ENCODE measurements at places on chromosomes 5 and 9.

- peak; percentile 81 for DNase-seq
Observed at GRCh38 chr9:96139592-96140295, 162.2 kb downstream of the HSD17B3 start.

- no peak for DNase-seq
Observed at GRCh38 chr9:107667231-107668070, 177.9 kb upstream of the KLF4 start.

DNA sequence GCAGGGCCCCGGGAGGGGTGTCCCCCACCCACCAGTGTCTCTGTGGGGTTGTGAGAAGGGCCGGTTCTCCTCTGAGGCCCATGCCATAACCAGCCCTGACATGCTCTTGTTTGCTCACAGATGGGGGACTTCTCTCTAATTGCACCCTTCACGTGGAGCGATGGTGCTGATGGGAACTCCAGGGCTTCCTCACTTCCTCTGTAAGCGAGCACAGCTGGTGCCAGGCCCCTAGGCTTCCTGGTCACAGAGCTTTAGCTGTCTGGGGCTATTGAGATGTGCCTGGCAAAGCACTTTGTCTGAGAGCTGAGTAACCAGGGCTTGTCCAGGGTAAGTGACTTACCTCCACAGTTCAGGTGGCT is 36.4 kb downstream of the PHF2 start:
- no peak for DNase-seq

DNA sequence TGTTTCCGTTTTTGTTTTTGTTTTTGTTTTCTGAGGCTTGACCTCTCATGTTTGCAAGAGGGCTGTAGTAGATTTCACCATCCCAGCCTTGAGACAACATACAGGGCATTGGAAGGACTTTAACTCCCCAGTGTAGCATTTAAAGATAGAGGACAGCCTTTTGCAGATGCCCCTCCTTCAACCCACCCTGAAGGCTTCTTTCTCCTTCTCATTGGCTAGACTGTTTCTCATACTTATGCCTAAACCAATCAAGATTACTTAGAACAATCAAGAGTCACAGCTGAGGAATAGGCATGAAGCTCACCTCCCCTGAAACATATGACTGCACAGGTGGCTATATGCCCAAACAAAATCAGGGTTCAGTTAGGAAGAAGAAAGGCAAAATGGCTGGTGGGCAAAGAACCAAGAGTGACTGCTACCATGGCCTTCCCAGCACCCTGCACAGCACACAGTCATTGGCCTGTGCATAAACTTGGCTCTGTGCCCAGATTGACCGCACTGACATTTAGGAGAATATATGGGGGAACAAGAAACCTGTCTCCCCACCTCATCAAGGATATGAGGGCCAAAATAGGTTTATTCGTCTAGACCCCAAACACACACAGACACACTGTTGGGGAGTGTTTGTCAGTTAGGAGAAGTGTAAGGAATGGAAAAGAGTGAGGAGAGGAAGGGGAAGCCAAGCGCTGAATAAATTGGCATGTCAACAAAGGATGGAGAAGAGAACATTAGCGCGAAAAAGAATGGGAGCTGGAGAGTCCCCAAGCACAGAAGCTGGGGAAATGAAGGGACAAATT is 137.3 kb upstream of the RANBP3L start:
- DNase-seq = no peak

DNA sequence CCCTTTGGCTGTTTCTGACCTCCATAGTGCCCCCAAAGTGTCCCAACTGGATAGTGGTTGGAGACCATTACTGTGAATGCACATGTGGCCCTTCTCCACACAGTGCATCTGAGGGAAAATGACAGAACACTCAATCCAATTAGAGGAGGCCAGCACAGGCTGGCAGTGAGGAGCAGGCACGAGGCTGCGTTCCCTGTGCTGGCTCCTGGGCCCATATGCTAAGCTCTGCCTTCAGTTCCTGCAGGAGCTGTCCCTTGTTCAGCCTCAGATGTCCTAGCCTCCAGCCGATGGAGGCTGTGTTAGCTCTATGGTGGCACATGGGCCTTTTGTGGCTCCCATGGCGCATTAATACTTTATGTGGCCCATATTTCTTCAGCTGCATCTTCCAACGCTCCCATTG is 35.8 kb downstream of the ALG2 start:
- DNase-seq = no peak

DNA sequence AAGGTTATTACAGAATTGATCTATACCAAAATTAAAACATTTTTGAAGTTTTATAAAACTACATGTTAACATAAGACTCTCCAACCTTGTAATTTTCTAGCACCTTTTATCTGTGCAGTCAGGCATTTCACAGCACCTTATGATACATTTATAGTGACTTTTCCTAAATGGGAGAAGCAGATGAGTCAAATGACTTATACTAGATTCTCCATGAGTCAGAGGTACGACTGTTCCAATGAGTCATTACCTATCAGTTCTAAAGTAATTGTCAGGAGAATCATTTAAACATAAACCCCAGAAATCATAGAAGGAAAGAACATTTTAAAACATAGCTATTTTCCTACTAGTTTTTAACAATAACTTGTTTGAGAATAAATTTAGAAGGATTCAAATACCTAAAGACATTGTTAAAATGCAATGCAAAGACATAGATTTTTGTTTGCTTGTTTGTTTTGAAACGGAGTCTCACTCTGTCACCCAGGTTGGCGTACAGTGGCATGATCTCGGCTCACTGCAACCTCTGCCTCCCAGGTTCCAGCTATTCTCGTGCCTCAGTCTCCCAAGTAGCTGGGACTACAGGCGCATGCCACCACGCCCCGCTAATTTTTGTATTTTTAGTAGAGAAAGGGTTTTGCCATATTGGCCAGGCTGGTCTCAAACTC is 34.7 kb upstream of the DMXL1 start:
- DNase-seq = no peak

DNA sequence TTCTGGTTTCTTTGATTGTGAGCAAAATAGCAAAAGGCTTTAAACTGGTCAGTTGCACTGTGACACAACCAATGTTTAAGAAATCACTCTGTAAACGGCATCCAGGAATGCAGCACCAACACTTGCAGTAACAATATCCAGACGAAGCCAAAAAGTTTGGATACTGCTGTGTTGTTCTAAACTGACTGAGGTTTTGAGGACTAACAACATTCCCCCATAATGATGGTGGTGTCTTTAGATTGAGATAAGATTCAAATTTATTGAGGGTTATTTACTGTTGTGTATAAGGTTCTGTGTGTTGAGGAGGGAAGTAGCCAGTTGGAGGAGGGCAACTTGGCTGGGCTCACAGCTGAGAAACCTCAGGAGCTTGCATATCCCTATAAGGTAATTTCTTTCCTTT is 353.6 kb downstream of the BNC2 start:
- DNase-seq = no peak

DNA sequence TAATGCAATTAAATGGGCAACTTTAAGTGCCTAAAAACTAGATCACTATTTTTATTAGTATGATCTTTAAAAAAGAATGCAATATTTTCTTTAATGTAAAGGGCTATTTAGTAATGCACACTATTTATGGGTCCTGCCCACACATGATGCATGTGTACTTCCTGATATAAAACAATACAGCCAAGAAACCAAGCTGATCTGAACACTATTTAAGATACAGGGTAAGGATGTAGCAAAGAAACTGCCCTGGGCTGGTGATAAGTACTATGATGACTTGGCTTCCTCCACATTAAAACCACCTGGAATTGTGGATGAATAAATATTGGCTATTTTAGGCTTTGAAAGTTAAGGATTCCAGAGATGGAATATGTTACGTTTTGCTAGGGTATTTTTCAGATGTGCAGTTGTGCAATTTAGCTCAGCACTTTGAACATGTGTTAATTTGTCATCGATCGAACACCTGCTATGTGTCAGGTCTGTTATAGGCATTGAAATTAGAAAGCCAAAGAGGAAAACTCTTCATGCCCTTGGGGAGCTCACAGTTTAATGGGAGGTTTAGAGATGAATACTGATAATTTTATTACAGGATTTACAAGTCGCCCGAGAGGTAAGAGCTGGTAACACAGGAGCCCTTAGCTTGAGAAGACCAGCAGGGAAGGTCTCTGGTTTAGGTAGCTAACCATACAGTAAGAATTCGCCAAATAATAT is 276.7 kb downstream of the PLK2 start:
- no peak for DNase-seq

GRCh38 chr9:106731910-106732309 is 131.1 kb upstream of the ZNF462 start:
- no peak for DNase-seq

- no peak for DNase-seq
Observed at GRCh38 chr5:157598350-157598936, 22.9 kb upstream of the ADAM19 start.

DNA sequence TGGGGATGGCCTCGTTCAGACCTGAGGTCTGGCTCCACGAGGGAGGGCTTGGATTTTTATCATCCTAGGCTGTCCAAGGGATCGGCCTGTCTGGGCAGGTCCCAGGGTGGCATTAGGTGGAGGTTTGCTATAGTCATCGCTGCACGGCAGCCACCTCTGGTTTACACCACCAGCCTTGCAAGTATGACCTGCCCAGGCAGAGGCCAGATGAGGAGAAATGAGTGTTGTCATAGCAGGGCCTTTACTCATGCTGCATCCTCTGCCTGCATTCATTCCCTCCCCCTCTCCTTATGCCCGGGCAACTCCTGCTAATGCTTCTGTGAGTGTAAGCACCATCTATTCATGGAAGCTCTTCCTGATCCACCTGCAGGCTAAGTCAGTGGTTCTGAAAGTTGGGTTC is 15.3 kb upstream of the NDST1 start:
- no peak for DNase-seq
